ENCODE measurements at places on chromosomes 13 and 19. TPM values are rescaled to one million over a fixed set of nuclear protein-coding genes. Genes with fewer than 3 reads are reported as not detected.

GRCh38 chr13:50015258-50015657, at the start of gene KCNRG:
KCNRG (plus strand) TSS chr13:50015444; CDS start chr13:50015494, 50 bp downstream.
- DNase-seq, result no peak

DNA sequence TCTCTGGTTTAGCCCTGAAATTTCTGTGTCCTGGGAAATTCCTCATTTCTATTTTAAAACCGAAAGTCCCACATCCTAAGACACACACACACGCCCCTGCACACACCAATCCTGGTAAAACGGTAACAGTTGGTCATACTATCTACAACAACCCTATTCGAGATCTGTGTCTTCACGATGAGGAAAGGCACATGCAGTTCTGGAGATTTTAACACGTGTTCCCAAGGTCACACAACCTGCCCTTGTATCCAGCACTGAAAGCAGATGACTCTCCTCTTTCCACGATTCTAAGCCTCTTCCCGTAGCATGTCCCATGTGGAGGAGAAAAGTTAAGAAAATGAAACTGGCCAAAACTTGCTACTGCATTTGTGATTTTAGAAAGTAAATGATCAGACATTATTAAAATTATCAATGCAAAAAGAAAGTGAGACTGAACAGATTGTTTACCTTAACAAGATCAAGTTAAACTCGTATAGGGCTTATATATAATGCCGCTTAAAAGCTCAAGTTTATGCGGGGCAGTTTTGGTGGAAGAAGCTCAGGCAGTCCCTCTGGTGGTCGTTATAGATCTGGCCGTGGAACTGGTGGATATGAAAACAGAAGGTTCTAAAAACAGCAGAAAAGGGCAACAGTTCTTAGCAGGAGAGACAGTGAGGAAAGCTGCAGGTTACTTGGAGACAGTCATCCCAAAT, 32.7 kb downstream of the VSTM1 start:
- no peak for DNase-seq

DNA sequence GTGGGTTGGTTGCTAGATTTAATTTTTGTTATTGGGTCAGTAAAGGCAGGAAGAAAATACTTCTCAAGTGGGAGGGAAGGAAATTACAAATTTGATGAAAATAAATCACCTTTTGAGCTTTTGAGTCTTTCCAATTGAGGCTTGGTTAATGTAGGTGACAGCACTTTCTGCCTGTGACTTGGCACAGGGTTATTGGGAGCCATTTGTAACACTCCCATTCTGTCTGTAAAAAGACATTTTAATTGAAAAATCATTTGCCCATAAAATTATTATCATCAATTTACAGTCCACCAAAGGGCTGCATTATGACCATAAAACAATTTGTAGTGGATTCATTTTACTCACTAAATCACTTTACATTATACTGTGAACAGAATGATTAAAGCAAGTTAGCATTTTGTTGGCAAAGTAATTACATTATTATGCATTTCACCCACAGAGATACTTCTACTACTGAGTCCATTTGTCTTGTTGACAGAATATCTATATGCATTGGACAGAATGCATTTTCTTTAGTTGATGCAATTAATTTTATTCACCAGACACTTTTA, 974.6 kb downstream of the UQCRFS1 start:
- DNase-seq, result no peak

DNA sequence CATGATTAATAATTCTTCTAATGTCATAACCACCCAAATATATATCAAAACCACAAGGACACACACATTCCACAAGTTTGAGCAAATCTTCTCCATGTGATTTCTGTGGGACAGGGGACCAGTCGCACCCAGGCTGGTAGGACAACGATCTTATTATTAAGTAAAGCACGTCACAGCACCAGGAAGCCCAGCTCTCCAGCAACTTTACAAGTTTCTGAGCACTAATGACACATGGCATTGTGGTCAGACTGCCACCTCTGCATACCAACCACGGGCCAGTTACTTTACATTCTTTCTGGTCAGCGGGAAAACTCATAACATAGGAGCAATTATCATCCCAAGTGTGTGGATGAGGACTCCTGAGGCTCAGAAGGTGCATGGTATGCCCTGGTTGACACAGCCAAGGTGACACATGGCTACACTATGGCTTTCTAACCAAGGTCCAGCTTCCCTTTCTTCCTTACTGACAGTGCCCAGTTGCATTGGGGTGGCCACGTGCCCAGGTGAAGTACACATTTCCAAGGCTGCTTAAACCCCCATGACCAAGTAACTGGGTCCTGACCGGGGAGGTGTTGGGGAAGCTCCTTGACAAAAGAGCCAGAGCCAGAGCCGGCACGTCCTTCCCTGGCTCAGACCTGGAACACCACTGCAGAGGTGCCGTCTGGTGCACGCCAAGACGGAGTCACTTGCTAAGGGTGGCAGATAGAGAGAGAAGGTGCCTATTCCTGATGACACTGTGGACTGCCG, 27.4 kb downstream of the LATS2 start:
- DNase-seq, result no peak

DNA sequence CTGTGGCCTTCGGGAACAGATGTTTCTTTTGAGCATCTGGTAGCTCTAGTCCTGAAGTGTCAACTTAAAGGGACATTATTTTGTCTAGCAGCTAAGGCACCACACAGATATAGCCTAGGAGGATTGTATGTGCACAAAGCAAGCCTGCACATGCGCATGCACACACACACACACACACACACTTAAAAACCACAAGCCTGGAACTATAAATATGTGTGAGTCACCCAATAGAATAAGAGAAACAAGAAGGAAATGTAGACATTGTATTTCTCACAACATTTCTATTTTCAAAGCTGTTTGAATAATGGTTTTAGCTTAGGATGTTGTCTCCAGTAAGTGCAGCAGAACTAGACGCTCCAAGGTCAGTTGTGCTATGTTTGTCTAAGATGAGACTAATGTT, 516.5 kb downstream of the SUCLA2 start:
- no peak for DNase-seq

DNA sequence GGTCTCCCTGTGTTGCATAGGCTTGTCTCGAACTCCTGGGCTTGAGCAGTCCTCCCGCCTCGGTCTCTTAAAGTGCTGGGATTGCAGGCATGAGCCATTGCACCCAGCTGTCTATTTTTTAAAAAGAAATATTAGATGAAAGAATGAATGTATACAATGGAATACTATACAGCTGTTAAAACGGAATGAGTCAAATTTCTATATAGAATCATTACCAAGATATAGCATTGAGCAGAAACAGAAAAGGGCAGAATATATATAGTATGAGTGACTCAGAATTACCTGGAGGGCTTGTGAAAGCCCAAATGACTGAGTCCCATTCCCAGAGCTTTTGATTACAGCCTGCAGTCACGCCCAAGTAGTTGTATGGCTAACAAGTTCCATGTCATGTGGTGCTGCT, 4.4 kb downstream of the DACT3 start:
- DNase-seq, result no peak

GRCh38 chr13:34164582-34164981, 346.6 kb downstream of the RFC3 start:
- DNase-seq, result no peak

GRCh38 chr13:24888291-24888931, 124.4 kb downstream of the RNF17 start:
- DNase-seq, result no peak

DNA sequence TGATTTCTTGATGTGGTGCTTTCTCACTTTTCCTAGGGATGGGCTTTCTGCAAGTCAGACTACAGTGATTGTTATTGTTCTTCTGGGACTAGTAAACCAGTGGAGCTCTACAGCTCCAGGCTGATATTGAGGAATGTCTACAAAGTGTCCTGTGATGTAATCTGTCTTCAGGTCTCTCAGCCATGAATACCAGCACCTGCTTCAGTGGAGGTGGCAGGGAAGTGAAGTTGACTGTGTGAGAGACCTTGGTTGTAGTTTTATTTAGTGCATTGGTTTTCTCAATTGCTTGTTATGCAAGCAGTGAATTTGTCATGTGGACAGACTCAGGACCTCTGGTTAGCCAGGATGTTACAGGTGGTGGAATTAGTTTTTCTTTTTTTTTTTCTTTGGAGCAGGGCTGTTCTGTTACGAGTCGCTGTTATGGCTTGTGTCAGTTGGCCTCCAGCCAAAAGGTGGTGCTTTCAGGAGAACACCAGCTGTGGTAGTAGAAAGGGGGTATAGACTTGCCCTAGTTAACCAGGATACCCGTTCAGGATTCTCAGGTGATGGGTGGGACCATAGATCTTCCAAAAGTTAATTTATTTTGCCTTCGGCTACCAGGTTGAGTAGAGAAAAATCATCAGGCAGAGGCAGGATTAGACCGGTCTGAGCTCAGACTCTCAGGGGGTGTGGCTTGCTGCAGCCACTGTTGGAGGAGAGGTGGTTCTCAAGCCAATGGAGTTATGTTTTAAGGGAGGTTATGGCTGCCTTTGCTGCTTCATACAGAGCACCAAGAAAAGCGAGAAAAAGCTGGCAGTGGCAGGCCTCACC, 11.9 kb upstream of the ZNF675 start:
- no peak for DNase-seq

DNA sequence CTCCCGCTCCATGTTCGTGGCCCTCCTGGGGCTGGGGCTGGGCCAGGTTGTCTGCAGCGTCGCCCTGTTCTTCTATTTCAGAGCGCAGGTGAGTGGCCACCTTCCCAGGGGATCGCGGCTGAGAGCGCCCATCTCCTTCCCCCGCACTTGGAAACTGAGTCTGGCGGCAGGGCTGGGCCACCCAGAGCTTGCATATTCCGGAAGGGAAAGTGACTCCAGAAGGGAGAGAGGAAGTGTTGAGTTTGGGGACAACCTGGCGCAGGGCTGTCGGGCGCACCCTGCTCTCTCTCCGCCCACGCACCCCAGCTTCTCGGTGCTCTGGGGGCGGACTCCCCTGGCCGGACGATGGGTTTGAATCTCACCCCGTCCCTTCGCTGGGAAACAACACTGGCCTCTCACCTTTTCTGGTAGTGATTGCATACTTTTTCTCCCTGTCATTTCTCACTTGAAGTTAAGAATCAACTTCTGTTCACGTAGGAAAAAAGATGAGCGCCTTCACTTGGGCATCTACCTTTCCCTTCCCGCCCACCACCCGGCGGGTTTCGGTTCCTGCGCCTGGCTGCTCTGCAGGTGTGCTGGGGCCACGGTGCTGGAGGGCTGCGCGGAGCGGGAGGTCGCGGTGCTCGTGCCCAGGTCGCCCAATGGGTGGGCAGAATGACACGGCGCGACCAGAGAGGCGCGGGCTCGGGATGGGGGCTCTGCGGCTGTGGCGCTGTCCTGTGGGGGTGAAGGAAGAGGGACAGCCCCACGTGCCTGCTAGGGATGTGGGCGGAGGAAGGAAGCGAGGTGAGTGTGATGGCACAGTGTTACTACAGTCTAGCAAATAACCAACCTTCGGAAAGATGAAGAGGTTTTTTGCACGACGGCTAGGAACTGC, 721 bp downstream of the TNFSF11 start:
- peak; percentile 68 for DNase-seq

GRCh38 chr13:25887962-25888655, 163.7 kb downstream of the SHISA2 start:
- DNase-seq, result peak; percentile 39

DNA sequence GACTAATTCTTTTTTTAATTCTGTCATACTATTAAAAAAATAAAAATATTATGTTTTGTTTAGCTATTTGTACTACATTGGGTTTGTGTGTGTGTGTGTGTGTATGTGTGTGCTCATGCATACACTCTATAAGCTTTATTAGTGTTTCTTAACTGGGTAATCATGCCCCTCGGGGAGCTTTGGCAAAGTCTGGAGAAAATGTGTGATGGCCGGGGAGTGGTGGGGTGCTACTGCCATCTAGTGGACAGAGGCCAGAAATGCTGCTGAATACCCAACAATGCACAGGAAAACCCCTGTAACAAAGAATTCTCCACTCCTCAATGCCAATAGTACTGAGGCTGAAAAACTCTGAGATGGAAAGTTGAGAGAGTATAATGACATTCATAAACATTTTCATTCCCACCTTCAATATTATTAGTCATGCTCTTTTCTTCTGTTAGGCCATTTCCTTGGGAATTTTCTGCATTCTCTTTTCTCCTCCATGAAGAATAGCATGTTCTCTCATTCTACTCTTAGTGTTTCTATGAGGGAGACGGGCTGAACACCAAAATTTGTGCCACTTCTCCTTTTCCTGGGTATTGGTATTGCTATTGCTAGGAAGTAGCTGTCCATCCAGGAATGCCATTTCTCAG, 157.3 kb downstream of the DNAJC3 start:
- peak; percentile 71 for DNase-seq

DNA sequence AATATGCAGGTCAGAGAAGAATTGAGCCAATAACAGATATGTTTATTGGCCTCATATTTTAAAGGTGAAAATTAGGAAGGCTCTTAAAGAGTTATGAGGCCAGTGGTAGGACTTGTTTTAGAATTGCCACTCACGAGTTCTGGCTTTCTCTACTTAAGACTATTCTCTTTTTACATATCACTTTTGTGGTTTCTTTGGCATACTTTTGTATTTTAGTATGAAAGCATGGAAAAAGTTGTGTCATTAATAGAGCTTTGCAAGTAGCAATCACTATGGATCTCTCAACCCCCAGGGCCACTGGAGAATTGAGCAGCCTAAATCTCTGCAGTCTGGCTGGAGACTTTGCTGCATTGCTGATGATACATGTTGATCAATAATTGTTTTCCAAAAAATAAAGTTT, 64.6 kb upstream of the SOX21 start:
- DNase-seq, result no peak

- DNase-seq, result no peak
These were observed 14.3 kb downstream of the MRPS12 start for GRCh38 chr19:38944981-38945506.

CBARP gene
- not detected for total RNA-seq

PEX11G gene
- total RNA-seq, result 0.68 TPM

SPRY2 gene
- total RNA-seq, result 0.44 TPM

DPF1 gene
- not detected for total RNA-seq

RDH8 gene
- not detected for total RNA-seq

RXFP2 gene
- not detected for total RNA-seq

TMEM238 gene
- 4.3 TPM for total RNA-seq

CDX2 gene
- total RNA-seq, result not detected

Data from B cell (primary cell).